NAMALWA (cell line): ENCODE measurements at places on chromosomes 4 and X.

GRCh38 chrX:109873983-109874382 is 128.9 kb upstream of the TMEM164 start:
- DNase-seq = no peak

DNA sequence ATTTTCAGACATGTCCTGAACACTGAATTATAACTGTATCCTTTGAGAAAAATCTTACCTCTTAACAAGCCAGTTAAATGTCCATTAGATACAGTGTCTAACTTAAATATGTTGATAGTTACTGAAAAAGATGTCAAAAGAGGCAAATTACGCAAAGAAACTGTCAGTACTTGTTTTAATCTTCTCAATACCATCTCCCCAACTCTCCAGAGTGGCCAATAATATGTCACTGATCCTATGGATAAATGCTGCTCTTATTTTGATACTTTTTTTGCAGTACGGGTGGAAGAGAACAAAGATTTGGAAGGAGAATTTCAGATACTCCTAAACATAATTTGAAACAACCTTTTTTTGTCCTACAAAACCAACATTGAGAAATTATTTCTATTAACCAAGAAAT is 192.7 kb downstream of the CBR4 start:
- DNase-seq = no peak

- DNase-seq = no peak
These were observed 884.0 kb upstream of the INTU start for GRCh38 chr4:126748736-126749135.

DNA sequence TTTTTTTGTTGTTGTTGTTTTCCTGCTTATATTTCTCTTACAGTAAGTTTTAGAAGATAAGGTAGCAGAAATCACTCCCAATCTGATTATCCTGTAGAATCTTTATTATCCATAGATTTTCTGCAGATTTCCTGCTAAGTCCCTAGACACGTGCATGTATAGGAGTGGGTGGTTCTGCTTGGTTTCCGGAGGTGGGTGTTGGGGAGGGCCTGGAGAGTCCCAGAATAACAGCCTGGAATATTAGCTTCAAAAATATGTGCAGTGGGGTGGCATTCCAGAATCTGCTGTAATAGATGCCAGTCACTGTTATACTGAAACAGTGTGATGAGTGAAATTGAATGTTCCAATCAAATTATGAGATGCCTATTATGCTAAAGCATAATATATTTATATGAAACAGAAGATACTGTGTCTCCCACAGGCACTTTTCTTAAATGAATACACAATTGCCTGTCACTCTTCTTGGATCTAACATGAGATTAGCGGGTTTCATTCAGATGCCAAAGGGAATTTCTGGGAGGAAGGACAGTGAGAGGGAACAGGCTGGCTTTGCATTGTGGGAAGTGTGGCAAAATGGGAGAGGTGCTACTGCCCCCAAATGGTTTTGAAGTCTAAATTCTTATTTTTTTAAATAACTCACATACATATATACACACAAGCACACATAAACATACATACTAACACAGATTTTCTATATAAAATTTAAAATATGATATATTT is 37.6 kb downstream of the C4orf50 start:
- DNase-seq = no peak

GRCh38 chr4:99033956-99034355 is 38.4 kb downstream of the METAP1 start:
- no peak for DNase-seq

GRCh38 chr4:167025670-167026069 is 208.6 kb downstream of the SPOCK3 start:
- DNase-seq = no peak

- no peak for DNase-seq
These were observed 2.5 kb upstream of the SLC2A9 start for GRCh38 chr4:10023806-10024205.

DNA sequence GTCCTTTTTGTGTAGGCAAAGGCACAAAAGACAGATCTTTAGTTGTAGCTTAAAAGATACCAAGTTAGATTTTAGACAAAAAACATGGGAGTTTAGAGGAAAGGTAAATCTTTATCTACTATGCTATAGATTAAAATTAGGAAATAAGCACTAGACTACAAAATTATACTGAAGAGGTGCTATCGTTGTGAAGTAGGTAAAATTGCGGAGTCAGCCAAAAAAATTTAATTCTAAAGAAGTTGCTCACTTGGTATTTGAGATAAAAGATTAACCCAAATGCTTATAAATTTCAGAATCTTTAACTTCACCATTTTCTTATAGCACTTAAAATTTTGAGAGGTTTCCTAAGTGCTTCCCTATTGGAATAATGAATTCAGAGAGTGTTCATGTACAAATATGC is 604.1 kb downstream of the GRXCR1 start:
- no peak for DNase-seq

- DNase-seq = no peak
These were observed 54.8 kb downstream of the NSUN7 start for GRCh38 chr4:40804598-40804997.

DNA sequence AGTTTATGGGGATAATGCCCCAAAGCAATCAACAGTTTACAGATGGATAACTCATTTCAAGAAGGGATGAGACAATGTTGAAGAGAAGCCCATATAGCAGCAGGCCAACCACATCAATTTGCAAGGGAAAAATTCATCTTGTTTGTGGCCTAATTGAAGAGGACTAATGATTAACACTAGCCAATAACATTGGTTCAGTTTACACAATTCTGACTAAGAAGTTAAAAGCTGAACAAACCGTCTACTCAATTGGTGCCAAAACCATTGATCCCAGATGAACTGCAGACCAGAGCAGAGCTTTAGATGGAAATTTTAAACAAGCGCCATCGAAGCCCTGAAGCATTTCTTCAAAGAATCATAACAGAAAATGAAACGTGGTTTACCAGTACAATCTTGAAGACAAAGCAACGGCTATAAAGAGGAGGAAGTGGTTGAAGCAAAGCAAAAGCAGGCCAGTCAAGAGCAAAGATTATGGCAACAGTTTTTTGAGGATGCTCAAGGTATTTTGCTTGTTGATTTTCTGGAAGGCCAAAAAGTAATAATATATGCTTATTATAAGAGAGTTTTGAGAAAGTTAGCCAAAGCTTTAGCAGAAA is 20.5 kb upstream of the BLTP1 start:
- no peak for DNase-seq

DNA sequence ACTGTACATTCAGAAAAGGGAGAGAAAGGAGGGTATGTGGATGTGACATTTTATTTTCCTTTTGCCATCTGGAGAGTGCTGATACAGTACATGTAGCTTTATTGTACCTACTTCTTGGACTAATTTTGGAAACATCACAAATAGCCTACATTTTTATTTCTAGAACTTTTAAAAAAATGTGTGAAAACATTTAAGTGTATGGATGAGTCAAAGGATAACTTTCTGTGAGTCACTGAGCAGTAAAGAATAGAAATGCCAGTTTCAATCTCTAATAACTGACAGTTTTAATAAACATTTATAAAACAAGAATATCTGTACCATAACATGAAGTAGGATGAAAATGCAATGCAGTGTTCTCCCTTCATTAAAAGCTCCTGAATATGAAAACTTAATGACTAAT is 374.4 kb upstream of the NWD2 start:
- no peak for DNase-seq

DNA sequence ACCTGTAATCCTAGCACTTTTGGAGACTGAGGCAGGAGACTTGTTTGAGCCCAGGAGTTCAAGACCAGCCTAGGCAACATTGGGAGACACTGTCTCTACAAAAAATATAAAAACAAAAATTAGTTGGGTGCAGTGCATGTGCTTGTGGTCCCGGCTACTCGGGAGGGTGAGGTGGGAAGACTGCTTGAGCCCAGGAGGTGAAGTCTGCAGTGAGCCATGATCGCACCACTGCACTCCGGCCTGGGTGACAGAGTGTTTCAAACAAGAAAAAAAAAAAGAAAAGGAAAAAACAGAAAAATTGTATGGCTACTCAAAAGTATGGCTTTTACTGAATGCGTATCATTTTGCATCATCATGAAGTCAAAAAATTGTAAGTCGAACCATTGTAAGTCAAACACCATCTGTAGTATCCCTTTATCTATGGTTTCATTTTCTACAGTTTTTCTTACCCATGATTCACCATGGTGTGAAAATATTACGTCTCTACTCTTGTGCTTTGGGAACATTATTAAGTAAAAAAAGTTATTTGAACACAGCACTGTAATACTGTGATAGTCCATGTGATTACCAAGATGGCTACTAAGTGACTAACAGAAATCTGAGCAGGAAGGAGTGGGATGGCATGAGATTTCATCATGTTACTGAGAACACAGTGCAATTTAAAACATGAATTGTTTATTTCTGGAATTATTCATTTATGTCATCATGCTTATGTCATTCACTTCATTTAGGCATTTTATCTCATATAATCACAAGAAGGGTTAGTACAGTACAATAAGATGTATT is 26.5 kb upstream of the MANBA start:
- no peak for DNase-seq

DNA sequence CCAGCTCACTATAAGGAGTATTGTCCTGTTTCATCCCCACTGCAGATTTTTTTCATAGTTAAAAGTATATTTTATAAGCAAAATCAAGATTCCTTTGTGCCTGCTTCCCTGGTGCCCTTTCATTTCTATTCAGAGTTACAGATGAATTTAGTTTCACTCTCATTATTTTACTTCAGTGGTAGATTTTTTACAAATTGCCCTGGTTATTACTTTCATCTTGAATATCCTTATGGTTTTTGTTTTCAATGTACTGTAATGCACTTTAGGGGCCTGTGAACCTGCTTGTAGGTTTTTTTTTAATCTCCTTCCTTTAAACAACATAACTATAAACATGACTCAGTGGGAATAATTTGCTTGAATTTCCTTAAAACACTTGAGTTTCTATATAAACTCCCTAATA is 126.8 kb downstream of the GPR143 start:
- DNase-seq = no peak

DNA sequence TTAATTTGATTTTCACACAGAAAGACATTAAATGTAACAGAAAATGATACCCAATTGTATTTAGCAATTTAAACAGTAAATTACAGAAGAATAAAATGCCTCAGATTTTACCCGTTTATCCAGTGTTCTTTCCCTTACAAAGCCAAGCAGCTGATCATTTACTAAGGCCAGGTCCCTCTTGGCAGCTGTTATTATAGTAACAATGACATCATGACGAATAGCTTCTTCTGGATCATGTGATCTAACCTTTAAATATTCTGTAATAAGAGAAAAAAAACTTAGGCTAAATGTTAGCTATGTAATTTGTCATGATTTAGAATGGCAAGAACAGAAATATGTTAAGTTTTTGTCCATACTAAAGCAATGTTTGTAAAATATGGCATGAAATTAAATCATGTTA is 69.4 kb downstream of the PDS5A start:
- no peak for DNase-seq

GRCh38 chr4:159077702-159078495 is 25.0 kb upstream of the RAPGEF2 start:
- DNase-seq = peak; percentile 82
